ENCODE measurements at places on chromosomes 16 and 17.

DNA sequence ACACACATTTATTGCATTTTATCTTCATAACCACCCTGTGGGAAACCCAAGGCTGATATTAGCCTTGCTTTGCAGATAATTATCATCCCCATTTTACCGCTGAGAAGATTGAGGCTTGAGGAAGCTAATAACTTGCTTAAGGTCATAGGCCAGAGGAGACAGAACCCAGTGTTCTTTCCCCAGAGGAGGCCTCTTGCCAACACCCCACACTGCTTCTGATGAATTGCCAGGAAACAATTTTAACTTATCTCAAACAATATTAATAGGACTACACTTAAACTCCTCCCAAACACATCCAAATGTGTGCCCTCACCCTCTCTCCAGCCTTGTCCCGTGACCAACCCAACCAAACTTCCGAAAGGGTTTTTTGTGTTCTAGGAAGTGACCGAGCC lies 2.1 kb upstream of the SPG7 start:
- DNase-seq: no peak

DNA sequence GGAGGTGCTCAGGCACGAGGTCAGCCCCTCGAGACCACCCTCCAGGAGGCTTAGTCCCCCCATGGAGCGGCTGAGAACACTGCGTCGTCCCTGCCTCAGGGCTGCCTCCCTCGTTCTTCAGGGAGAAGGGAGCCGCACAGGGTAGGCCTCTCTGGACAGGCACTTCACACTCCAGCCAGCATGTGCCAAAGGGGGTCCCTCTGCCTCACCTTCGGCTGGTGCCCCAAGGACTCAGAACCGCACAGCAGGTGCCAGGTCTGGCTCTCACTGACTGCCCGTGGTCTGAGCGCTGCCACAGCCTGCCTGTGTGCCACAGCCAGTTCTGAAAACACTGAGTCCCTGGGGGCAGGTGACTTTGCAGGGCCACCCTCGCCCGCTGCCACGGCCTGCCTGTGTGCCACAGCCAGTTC lies 7.1 kb downstream of the P2RX5 start:
- no peak for DNase-seq

DNA sequence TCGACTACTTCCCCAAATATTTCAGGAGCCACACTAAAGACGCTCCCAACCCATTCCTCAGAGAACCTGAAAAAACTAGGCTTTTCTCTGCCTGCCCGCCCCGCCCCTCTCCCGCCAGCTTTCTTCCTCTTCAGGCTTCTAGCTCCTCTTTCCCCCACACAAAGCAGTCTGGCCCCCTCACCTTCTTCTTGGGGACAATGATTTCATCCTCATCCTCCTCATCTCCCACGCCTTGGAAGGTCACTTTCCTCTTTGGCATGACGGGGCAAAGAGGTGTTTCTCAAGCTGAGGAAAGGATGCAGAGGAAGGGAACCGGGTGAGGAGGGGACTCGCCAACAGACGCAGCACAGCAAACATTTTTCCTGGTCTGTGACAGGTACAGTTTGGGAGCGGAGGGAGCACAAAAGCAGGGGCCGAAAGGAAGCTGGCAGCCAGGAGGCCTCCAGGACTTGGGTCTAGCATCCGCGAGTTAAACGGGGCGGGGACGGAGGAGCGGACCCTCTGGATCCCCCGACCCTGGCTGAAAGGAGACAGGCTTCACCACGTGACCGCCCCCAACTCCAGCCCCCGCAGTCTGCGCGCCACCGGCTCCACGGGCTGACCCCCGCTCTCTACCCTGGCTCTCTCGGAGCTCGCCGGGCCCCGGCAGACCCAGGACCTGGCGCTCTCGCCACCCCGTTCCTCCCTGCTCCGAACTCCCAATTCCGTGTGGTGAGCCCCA lies 525 bp downstream of the CD2BP2 start:
- DNase-seq: no peak

DNA sequence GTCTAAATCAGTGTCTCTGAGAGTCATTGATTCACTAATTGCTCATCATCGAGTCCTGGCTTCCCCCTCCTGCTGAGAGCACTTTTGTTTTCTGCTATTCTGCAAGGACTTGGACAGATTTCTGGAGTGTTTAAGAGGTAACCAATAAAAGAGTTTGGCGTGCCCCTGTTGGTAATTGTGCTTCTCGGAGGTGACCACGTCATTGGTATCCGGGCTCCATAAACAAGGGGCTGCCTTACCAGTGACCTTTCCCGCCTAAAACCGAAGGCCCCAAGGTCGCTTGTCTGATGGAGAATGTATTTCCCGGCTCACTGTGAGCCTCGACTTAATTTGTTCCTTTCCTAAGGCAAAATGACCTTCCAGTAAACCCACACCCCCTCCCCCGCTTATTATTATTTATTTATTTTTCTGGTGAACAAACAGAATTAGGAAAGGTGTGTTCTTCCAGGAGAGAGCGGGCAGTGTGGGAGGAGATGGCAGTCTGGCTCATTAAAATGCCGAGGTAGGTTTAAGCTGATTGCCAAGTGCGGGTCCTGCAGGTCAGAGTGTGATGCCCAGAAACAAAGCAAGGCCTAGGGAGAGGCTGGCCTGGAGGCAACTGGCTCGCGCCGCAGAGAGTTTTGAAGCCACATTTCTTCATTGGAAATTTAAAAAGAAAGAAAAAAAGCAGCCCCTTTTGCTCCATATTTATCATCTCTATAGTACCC lies 30.2 kb downstream of the MSI2 start:
- DNase-seq: no peak

- DNase-seq: no peak
Measured at GRCh38 chr17:79865351-79866210, 26.3 kb upstream of the CBX4 start.

DNA sequence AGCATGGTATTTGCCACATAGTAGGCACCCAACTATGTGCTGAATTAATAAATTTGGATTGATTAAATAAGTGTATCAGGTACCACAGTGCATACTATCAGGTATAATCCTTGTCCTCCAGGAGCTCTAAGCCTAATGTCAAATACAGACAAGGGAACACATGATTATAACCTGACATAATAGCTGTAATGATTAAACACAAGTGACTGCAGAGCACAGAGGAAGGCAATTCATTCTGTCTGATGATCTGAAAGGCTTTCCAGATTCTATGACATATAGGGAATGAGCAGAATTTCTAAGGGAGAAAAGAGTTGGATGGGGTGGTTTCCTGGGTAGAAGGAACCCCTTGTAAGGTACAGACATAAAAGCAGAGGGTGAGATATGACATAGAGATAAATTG lies 273.5 kb downstream of the KIF2B start:
- no peak for DNase-seq

DNA sequence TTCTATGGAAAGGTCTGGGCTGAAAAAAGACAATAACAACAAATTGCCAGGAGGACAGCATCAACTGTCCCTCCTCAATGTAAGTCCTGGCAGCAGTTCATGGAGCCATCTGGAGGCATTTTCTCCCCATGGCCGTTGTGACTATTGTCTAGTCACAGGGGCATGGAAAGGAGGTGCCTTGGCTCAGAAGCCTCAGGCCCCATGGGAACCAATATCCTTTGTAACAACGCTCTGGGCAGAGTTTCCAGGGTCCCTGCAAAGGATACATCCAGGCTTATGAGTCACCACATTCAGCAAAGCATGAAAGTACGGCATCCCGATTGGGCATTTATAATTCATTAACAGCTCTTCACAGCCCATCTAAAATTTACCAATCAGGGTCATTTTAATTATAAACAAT lies 85.2 kb downstream of the GLG1 start:
- no peak for DNase-seq

- DNase-seq: no peak
Measured at GRCh38 chr16:2343211-2343610, 2.7 kb upstream of the ABCA3 start.

GRCh38 chr17:73595479-73595878 lies 48.8 kb downstream of the SDK2 start:
- DNase-seq: peak; percentile 56

DNA sequence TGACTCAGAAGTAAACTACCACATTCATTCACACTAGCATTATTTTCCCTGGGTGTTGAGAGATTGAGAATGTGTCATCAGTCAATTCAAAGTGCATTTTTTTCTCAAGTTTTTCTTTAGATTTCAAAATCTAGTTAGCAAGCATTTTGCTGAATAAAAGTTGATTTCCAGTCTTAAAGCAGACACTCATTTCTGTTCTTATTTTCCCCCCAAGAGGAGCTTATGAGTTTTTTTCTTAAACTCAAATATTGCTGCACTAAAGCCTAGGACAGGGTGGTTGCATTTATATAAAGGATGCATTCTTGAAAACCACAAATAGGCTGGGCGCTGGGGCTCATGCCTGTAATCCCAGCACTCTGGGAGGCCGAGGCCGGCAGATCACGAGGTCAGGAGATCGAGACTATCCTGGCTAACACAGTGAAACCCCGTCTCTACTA lies 15.3 kb downstream of the CDH3 start:
- DNase-seq: no peak

GRCh38 chr16:86748652-86749051 lies 170.3 kb downstream of the FOXL1 start:
- DNase-seq: no peak

DNA sequence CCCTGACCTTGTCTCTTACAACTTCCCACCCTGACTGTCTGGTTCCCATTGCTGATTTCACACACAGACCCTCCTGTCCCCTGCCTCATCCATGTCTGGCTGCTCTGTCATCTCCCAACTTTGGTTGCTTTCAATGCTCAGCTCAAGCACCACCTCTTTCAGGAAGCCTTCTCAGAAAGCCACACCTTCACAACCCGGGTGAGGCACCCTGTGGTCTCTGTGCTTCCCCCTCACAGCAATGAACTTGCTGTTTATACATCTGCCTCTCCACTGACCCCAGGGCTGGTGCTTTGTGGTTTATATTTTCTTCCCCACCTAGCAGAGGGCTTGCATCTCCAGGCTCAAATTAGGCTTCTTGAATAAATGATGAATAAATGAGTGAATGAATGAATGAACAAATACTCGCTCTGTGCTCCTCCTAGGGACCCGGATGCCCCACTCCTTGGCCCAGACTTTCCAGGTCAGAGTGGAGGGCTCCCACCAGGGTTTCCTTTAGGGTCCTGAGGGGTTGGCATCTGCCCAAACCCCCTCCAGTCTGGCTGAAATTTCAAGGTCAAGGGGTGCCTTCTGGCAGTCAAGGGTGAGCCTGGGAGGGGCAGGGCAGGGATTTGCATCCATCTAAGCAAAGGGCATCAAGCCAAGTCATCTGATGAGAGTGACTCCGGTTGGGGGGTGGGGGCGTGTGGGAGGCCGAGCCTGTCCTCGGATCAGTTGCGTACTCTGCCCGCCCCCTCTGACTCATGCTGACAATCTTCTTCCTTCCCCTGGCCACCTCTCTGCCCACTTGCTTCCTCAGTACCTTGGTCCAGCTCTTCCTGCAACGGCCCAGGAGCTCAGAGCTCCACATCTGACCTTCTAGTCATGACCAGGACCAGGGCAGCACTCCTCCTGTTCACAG lies at the start of gene ITGAX:
TSS of gene ITGAX (plus strand) at position 783 of the 898 bp plus-strand sequence. CDS start at position 862, 79 bp downstream.
- peak; percentile 87 for DNase-seq

DNA sequence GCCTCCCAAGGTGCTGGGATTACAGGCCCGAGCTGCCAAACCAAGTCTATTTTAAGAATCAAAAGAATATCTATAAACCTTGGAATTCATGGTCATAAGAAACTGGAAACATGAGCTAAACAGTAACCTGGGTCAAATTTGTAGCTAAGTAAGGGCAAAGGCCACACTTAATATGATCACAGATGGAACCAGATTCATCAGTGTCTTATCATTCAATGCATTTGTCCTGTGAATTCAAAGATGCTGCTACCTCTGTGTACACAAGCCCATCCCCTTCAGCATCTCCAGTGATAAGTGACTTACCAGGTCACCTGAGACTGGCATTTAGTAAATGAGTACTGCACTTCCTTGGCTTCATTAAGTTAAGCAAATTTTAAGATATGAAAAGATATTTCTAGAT lies 108.1 kb downstream of the SSH2 start:
- no peak for DNase-seq

- DNase-seq: no peak
Measured at GRCh38 chr17:57905875-57906455, 49.2 kb downstream of the CUEDC1 start.

DNA sequence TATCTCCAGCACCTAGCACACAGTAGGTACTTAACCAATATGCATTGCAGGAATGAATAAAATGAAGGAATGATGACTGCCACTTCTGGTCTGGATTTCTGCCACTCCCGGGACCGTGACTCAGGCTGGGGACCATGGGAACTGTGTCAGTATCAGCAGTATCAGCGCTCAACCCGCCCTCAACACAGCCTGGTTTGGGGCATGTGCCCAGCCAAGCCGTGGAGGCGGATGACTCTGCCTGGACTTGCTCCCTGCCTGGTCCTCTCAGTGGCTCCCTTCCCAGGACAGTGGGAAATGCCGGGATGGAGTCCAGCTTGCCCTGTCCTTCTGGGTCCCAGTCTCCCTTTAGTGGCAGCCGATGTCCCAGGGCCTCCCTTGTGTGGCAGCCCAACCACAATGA lies 55.1 kb downstream of the SRCIN1 start:
- no peak for DNase-seq

- no peak for DNase-seq
Measured at GRCh38 chr17:48297825-48298224, 132.2 kb downstream of the SKAP1 start.

GRCh38 chr16:71499775-71500364 lies 10.7 kb upstream of the ZNF19 start:
- DNase-seq: peak; percentile 70

DNA sequence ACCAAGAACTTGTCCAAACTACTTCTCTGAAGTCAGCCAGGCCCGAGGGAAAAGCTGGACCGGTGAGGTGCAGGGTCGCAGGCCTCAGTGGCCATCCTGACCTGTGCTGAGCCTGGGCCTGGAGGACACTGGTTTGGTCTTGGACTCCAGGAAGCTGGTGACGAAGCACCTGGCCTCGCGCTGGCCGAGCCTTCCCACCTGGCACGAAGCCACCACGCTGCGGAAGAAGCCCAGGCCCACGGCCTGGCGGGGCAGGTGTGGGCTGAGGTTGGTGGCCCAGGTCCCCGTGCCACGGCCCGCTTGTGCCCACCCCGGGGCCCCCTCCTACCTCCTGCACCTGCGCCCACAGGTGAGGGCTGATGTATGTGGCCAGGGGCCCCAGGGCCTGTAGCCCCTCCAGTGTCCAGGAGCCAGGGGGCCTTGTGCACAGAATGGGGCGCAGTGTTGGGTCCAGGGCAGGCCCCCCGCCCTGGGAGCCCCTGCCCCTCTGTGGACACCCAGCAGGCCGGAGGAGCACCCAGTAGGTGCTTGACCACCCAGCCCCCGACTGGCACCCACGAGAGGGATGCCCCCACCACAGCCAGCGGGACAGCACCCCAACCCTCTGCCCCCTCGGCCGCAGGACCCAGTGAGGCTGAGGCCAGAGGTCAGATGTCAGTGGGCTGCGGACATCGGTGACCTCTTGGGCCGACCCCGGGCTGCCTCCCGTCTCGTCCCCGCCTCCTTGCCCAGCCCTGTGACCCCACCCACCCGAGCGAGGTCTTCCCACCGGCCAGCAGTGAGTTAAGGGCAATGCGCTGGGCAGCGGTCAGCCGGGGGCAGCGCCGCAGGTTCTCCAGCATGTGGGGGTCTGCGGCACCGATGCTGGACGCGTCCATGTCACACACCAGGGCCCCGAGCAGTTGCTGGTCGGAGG lies 13.8 kb downstream of the MSLN start:
- no peak for DNase-seq

- no peak for DNase-seq
Measured at GRCh38 chr17:3603119-3603869, 5.9 kb downstream of the TRPV1 start.
